ENCODE measurements at places on chromosomes 6 and 20.

GRCh38 chr6:169640983-169641382 lies 60.8 kb downstream of the WDR27 start:
- DNase-seq: no peak

DNA sequence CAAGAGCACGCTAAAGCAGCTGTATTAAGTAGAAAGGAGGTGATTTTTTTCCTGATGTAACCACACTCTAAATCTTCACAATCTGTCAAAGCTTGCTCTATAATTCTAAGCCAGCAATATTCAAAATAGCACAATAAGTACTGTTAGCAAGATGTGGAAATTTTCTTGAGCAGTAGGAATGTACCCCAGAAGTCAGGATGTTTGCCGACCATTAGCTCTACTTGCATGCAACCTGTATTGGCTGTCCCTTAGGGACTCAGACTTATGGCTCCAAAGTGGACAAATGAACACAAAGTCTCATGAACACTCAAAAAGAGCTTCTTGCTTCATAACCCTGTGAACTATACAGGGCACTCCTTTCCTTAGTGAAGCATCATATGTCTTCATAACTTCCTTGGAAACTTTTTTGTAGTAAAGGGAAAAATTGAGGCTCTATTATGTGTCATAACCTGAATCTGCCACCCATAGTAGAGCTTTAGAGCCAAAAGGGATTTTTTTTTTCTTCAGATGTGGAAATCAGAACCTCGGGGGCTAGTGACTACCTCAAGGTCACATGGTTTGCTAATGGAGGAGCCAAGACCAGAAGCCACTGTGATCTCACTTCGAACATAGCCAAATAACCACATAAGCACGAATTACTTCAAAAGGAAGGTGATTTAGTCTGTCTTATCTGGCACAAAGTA lies 54.5 kb downstream of the ADGRG6 start:
- no peak for DNase-seq

GRCh38 chr20:10591946-10592521 lies 81.8 kb downstream of the JAG1 start:
- no peak for DNase-seq

DNA sequence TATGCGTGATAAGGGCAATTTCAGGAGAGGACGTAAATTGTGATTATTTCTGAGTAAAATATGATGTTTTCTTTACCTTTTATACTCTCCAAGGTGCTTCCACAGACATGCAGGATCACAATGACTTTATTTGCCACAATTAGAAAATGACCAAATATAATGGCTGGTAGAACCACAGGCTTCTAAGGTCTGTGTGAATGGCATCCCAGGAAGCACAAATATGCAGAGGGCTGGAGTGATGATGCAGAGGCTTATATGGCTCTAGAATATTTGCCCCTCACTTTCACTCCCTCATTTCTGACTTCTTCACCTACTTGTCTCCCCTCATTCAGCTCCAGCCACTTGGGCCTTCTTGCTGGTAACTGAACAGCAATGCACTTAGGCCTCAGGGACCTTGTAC lies 502.1 kb upstream of the MAP3K7 start:
- DNase-seq: no peak

DNA sequence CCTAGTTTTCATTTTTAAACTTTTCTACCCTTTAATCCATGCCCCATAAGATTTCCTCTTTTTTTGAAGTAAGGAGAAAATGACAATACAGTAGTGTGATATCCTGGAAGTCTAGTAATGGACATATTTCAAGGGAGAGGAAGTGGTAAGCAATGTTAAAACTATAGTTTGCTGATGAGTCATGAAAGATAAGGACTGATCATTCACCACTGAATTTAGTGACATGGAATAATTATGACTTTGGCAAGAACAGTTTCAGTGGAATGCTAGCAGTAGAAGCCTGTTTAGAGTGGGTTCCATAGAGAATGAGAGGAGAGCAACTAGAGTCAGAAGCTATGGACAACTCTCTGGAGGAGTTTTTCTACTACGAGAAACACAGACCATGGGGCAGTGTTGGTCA lies 24.9 kb upstream of the SLC2A12 start:
- DNase-seq: no peak

DNA sequence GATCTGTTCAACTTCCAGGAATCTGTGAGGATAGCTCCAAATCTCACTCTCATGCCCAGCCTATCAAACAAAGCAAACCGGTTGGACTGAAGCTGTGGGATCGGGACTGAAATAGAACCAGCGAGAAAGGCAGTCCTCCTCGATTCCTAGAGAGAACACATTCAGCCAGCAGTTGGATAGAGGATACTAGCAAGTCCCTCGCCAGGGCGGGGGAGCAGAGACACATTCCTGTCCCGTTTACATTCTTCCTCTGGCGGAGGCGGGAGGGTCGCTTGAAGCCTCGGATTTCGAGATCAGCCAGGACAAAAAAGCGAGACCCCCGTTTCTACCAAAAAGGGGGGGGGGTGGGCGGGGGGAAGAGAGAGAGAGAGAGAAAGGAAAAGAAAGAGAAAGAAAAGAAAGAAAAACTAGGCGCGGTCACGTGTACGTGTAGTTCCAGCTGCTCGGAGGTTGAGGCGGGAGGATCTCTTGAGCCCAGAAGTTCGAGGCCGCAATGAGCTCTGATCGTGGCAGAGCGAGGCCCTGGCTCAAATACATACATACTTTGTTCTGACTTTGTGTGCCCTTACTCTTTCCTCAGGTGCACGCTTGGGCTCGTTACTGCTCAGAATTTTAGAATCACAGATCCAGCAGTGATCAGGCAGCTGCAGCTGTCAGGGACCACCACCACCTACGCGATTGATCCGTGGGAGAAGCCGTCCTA lies 19.5 kb downstream of the ZNF311 start:
- no peak for DNase-seq

DNA sequence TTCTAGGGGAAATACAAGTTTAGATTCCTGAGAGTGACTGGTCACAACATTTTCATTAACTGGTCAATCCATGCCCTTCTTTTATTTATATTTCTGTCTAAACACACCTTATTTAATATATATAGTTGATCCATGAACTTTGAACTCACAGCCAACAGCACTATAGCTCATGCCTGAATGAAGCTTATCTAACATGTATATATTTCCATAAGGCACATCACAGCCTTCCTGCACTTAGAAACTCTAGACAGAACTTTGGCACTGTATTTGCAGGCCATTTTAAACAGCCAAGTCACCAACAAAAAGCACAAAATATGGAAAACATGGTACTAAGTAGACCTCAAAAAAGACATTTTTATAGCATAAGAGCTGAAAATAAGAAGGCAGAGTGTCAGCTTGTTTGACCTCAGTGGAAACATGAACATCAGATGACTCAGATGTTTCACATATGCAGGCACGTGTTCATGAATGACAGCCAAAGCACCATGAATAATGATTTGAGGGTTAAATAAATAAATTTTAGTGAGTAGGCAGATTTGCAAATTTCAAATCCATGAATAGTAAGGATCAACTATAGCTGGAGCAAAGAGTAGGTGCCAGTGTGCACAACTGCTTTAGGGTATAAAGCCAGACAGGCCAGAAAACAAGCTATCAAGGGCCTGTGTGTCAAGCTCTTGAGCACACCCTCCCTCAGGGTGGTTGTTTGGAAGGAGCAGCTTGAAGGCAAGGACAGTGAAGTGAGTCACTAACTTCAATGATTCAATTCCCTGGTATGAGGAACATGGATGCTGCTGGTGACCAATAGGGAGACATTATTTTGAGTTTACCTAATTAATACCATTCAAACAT lies 88.9 kb upstream of the NT5E start:
- no peak for DNase-seq

DNA sequence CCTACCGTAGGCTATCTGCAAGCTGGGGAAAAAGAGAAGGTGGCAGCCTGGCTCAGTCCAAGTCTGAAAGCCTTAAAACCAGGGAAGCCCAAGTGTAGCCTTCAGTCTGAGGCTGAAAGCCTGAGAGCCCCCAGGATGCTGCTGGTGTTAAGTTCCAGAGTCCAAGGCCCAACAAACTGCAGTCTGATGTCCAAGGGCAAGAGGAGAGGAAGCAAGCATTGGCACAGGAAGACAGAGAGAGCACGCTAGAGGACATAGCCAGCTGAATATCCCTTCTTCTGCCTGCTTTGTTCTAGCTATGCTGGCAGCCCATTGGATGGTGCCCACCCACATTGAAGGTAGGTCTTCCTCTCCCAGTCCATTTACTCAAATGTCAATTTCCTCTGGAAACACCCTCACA lies 12.1 kb upstream of the L3MBTL1 start:
- DNase-seq: no peak

- DNase-seq: no peak
Observed at GRCh38 chr20:17863577-17864292, 104.9 kb downstream of the SNX5 start.

- no peak for DNase-seq
Observed at GRCh38 chr20:20732641-20733040, 20.2 kb upstream of the RALGAPA2 start.

GRCh38 chr20:58277578-58278472 lies 31.7 kb upstream of the RAB22A start:
- DNase-seq: no peak

- DNase-seq: no peak
Observed at GRCh38 chr6:42482174-42482573, 30.4 kb upstream of the TRERF1 start.

DNA sequence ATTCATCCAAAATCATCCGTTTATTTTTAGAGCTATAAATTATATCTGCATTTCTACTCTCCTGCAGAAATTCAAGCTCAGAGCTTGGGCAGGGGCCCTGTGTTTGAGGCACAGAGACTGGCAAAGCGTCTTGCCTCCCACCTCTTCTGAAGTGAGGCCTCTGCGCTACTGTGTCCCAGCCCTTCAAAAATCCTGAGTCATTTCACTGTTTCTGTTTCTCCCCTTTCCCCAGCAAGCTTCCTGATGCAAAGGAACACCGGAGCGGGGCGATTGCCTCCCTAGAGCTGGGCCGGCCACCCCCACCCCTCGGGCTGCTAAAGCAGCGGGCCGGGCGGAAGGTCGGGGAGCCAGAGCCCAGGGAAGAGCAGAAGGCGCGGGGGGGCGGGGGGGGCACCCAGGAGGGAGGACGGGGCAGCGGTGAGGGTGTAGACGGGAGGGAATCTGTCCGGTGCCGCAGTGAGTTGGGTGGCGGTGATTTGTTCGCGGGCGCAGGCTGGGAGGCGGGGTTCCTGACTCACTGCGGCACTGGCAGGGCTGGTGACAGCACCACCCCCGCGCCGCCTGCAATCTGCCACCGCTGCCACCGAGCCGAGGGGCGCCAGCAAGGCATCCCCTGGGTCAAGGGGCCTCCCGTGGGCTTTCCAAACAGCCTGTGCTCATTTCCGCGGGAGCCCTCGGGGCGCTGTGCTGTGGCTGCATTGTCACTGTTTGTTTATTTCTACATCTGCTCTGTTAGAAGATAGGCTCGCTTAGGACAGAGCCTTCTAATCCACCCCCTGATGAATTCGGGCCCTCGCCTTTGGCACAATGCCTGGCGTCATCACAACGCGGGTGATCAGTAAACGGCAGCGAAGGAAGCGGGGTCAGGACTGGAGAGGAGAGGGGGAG lies 46.5 kb upstream of the SNAP25 start:
- no peak for DNase-seq

- no peak for DNase-seq
Observed at GRCh38 chr6:82381278-82381677, 17.7 kb downstream of the TPBG start.

DNA sequence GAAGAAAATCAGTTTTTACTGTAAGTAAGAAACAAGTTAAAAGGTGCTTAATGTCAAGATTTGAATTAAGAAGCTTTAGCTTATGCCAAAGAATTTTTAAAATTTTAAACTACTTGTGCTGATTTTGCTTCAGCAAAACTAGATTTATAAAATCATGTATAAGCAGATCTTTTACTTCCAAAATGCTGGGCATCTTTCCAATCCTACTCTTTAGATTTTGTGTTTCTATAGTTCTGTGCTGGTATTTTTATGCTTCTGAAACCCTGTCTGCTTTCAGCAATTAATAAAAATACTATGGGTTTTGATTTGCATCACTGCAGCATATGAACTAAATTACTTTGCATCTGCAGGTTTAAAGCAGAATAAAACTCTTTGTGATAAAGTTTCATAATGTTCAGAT lies 238.6 kb upstream of the RNF217 start:
- DNase-seq: no peak

Measured in GM18507 (cell line).